ENCODE measurements at places on chromosomes 7 and 10. TPM values are rescaled to one million over a fixed set of nuclear protein-coding genes. Genes with fewer than 3 reads are reported as not detected.

SFMBT2 gene
- 5.8 TPM for total RNA-seq

SSC4D gene
- total RNA-seq: 0.42 TPM

ZNF12 gene
- 22.1 TPM for total RNA-seq

CUZD1 gene
- 1.1 TPM for total RNA-seq

CCDC172 gene
- total RNA-seq: not detected

OPALIN gene
- not detected for total RNA-seq

ADCY1 gene
- total RNA-seq: 0.61 TPM

DNA sequence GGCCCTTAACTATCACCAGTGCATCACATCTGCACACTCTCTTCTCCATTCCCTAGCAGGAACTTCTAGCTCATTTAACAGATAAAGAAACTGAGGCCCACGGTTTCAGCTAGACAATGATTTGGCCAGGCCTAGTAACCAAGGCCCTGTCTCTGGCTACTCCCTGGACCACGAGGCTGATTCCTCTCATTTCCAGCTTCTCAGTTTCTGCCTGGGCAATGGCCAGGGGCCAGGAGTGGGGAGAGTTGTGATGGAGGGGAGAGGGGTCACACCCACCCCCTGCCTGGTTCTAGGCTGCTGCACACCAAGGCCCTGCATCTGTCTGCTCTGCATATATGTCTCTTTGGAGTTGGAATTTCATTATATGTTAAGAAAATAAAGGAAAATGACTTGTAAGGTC lies 13.5 kb downstream of the AQP1 start:
- no peak for DNase-seq

- no peak for DNase-seq
Measured at GRCh38 chr10:13528875-13529713, at the start of gene BEND7. TSS of gene BEND7 (minus strand) at chr10:13529014. CDS start at chr10:13528533, 481 bp downstream.

GRCh38 chr10:131003455-131003854 lies 308.1 kb downstream of the TCERG1L start:
- DNase-seq: no peak

DNA sequence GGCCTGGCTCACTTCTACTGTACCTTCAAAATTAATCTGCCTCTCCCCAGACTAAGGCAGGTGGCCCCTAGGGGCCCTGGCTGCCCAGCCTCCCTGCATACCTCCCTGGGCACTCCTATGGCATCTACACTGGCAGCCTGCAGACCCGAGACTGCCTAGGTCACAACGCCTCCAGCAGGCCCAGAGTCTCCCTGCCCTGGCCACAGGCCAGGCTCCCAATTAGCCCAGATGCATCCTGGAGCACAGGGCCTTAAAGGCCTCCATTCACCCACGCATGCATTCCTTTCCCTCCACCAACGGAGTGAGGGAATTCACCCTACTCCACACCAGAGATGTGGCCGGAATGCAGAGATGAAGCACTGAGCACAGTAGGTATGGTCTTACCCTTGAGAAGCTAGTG lies 1.9 kb downstream of the CHAT start:
- no peak for DNase-seq

GRCh38 chr7:74134117-74134620 lies 40.0 kb upstream of the EIF4H start:
- DNase-seq: peak; percentile 34

GRCh38 chr10:95818668-95819067 lies 62.7 kb downstream of the ENTPD1 start:
- peak; percentile 49 for DNase-seq

DNA sequence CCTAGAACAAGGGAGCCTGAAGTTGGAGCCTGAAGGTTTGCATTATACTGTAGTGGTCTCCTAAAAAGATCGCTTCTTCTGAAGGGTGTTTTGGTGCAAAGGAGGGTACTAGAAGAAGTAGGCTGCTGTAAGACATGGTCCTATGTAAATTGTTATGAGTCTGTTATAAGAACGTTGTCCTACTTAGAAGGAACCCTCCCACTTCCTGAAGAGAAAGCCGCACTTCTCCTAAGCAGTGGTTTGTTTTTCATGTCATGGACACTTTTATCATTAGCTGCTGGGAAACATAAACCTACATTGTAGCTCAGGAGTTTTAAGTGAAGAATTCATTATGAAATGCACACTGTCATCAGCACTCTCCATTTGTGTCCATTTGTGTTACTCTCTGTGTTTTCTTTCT lies 129.1 kb upstream of the ITGB1 start:
- no peak for DNase-seq

- DNase-seq: peak; percentile 10
Measured at GRCh38 chr7:17392846-17393245, 94.4 kb downstream of the AHR start.

DNA sequence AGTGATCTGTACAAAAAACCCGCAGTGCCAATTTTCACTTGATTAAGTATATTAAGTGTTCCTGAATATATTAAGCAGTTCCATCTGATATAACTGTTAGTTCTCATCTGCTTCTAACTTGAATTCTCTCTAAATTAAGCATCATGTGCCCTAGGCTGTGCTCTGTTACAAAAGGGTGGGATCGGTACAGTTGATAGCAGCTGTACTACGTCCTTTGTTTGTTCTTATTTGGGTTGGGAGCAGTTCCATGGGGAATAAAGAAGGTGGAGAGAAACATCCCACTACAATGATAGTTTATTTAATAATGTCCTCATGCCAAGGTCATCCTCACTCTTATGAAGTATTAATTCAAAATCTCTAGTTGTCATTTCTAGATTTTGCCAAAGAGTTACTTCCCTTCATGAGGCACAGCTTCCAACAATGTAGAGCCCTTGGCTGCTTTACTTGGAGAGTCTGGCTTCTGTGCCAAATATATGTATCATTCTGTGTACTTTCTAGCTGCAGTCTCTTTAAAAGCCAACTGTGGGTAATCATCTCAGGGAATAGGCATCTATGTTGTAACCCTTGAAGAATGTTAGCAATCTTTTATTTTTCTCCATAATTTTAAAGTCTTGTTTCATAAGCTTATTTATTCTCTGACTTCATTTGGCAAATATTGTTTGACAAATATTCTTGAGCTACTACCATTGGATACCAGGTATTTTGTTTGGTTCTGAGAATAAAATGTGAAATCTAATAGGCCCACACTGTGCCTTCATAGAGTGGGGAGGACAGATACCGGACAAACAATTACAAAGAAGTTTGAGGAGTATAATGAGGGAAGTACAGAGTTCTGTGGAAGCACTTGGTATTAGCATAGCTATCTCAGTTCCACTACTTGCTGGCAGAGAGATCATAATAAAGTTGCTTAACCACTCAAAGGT lies 22.4 kb upstream of the AHR start:
- peak; percentile 63 for DNase-seq

DNA sequence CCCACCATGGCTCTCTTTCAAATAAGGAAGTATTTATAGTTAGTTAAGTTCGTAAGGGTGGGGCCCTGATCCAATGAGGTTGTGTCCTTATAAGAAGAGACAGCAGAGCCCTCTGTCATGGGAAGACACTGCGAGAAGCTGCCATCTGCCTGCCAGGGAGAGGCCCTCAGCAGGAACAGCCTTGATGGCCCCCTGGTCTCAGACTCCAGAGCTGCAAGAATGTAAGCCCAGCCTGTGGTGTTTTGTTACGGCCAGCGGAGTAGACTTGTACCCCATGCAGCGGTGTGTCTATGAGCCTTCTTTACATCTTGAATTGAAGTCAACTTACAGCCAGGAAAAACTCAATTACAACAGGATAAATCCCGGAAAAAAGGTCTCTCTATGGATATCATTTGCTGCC lies 14.3 kb upstream of the LARP4B start:
- DNase-seq: no peak

- no peak for DNase-seq
Measured at GRCh38 chr7:36281945-36282717, 107.5 kb upstream of the ANLN start.

GRCh38 chr7:28700790-28701203 lies 257.3 kb downstream of the TRIL start:
- no peak for DNase-seq

DNA sequence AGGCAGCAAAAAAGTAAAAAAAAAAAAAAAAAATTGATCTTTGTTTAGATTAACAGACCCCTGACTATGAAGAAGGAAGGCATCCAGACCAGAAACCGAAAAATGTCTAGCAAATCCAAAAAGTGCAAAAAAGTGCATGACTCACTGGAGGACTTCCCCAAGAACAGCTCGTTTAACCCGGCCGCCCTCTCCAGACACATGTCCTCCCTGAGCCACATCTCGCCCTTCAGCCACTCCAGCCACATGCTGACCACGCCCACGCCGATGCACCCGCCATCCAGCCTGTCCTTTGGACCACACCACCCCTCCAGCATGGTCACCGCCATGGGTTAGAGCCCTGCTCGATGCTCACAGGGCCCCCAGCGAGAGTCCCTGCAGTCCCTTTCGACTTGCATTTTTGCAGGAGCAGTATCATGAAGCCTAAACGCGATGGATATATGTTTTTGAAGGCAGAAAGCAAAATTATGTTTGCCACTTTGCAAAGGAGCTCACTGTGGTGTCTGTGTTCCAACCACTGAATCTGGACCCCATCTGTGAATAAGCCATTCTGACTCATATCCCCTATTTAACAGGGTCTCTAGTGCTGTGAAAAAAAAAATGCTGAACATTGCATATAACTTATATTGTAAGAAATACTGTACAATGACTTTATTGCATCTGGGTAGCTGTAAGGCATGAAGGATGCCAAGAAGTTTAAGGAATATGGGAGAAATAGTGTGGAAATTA lies 19.4 kb downstream of the GATA3 start:
- no peak for DNase-seq

- DNase-seq: no peak
Measured at GRCh38 chr10:47173929-47174442, 126.0 kb upstream of the GDF10 start.

DNA sequence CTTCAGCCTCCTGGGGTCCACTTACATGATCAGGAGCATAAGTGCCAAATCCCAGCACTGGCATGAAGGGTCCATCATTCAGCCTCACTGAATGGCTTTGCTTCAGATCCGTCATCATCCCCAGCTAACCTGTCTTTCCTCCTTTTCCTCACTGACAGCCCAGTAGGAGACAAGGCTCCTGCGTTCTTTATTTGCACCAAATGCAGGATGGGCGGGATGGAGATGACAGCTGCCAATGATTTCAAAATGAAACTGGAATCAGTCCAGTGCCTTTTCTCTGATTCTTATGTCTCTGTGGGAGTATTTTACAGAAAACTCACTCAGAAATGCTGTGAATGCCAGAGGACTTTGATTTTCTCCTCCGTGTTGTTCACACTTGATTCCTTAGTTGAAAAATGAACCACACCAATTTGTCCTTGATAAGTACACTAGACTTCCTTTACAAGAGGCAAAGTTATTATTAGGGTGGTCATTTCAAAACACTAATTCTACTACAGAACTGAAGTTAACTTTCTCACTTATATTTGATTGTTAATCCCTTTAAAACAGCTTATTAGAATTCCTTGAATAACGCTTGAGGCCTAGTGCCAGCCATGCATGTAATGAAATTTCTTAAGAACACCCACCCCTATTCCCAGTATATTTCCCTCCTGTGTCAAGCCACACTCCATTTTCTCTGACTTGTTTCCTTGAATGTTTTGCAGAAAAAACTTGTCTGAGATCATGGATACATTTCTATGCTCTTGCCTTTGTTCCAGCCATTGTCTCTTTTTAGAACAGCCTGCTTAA lies at the start of gene AKR1C8:
Gene AKR1C8, minus strand, starts transcription at position 164 of the 789 bp plus-strand sequence. Its CDS starts 46 bp downstream, at position 118.
- no peak for DNase-seq

GRCh38 chr7:151139071-151139790 lies 28.3 kb downstream of the GBX1 start:
- no peak for DNase-seq

GRCh38 chr7:1144269-1144771 lies 15.7 kb downstream of the ZFAND2A start:
- peak; percentile 14 for DNase-seq

DNA sequence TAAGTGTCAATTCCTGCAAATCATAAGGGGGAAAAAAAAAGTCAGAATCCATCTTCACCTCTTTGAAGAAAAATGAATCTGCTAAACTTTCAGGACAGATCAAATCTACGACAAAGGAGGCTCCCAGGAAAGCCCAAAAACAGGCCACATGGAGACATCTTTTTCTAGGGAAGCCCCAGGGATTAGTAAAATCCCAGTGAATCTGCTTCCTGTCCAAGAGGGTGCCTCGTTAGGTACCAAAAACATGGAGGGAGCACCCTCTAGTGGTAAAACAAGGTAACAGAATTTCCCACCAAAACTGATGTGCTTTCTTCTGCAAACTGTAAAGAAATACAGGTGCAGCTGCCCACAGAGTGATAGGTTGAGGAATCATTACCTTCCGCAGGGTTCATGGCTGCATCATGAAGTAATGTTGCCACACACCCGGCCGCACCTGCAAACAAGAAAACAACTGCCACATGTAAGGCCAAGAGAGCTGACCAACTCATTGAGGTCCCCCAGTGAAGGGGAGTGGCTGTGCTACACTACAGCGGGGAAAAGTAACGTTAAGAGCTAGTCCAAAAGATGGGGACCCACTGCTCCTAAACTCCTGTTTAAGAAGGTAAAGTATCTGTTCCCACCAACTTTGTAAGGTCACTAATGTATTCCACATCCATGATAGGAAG lies 7.9 kb downstream of the SLC25A28 start:
- DNase-seq: peak; percentile 73

DNA sequence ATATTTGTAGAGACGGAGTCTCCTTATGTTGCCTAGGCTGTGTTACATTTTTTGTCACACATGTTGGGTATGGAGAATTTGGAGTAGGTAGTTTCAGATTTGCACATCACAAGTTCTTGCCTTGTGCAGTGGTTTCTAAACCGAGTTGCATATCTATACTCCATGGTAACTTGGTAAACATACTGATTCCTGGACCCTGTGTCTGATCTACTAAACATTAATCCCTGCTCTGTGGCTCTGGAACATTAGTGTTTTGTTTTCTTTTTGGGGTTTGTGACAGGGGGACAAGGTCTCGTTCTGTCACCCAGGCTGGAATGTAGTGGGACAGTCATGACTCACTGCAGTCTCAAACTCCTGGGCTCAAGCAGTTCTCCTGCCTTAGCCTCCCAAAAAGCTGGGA lies 24.7 kb downstream of the AUTS2 start:
- DNase-seq: no peak

DNA sequence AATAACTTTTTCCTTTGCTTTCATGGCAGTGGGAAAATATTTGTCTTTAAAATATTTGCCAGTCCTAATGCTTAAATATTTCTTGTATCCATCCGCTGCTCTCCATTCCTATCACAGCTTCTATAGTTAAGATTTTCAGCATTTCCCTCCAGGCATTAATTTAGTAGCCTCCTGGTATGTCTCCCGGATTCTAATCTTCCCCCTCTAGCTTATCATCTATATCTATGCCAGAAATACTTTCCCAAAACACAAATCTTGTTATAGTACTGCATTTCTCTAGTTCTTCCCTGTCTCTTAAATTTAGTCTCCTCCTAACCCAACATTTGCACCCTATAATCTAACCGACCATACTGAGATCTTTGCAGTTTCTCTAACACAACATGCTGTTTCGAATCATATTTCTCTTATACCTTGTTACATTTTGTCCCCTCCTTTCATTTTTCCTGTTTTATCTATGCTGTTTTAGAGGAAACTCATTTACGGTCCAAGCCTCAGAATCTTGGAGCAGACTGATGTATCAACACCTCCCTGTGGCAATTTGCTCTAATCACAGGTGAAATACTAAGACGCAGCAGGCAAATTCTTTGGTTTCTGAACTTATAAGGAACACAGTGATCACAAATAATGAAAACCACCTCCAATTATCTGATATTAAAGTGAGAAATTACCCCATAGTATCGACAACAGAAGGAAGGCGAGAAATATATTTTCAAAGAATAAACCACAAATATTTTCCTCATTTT lies 10.3 kb downstream of the CNTNAP2 start:
- DNase-seq: no peak

Measured in MCF 10A (cell line).